ENCODE measurements at places on chromosomes 13 and 19.

DNA sequence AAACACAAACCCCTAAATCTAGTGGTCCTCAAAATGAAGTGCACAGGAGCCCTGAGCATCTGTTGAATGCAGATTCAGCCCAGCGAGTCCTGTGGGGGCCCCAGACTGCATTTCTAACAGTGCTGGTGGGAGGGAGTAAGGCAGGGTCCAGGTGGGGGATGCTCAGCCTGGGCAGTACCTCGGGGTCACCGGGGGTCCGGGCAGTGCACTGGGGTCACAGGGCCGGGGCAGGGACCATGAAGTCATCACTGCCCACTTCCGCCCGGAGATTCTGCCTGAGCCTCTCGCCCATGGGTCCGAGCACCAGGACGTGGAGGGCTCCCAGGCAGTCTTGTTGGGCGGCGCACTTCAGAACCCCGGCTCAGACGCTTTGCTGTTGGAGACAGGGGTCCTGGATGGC, 838 bp upstream of the ATP4B start:
- no peak for DNase-seq

DNA sequence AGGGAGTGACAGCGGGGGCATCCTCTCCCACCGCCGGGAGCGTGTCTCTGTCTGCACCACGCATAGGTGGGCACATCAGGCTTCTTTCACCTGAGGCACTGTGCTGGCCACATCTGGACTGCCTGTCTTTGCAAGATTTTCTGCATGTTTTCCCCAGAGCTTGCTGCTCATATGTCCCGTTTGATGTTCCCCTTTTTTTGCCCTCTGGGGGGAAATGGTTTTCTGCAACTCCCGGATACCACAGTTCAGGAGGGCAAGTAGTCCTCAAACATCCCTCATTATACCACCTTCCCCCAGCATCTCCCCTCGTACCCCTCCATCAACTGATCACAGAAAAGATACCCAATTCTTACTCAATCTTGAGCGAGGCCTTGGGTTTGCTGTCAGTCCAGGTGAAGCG, 168.0 kb downstream of the PAN3 start:
- no peak for DNase-seq

DNA sequence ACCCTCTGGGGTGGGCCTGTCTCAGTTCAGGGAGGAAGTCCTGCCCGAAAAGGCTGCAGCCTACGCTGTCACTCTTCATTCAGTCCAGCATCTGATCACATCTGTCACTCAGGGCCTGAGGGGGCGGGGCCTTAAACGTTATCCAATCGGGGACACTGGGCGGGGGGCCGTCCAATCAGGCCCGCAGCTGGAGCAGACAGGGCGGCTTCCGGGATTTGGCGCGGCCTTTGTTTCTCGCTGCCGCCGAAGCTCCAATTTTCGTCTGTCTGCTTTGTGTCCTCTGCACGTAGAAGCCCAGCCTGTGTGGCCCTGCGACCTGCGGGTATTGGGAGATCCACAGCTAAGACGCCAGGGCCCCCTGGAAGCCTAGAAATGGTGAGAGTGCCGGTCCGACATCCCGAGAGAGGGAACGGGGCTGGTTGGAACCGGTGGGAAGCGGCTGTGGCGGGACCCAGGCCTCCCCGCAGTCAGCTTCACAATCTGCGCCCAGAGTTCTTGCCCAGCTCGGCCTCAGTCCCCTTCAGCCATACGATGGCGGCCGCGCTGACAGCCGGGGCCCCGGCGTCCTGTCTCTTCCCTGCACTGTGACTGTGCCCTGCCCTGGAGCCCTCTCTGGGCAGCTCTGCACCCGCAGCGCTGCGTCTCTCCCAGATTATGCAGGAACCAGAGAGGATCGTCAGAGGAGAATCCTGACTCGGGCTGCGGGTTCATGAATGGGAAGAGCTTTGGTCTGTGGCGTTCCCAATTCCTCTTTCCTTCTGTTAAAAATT, at the start of gene ZNF730:
ZNF730 (plus strand) TSS at position 224 of the 770 bp plus-strand sequence; CDS start at position 373, 149 bp downstream.
- peak; percentile 62 for DNase-seq

DNA sequence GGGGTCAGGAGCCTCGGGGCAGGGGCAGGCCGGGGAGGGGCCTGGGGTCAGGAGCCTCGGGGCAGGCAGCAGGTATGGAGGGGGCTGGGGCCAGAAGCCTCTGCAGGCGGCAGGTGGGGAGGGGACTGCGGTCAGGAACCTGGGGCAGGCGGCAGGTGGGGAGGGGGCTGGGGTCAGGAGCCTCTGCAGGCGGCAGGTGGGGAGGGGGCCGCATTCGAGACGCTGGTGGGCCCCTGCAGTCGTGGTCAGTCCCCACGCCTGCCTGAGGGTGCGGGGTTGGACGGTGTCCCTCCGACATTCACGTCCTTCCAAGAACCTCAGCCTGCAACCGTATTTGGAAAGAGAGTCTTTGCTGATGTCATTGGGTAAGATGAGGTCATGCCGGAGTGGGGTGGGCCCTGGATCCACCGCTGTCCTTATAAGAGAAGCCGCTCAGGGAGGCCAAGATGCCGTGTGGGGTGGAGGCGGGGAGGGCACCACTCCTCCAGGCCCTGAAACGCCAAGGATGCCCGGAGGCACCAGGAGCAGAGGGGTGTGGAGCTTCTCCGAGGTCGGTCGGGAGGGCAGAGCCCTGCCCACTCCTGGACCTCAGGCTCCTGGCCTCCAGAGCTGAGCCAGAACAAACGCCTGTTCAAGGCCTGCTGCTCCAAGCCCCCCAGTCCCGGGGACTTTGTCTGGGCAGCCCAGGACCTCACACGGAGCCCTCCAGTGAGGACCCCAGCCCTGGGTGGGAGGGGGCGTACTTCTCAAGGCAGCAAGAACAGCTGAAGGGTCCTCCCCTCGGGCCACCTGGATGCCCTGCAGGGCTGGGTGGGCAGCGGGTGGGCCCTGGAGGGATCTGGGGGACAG, 30.1 kb downstream of the PIP5K1C start:
- no peak for DNase-seq

DNA sequence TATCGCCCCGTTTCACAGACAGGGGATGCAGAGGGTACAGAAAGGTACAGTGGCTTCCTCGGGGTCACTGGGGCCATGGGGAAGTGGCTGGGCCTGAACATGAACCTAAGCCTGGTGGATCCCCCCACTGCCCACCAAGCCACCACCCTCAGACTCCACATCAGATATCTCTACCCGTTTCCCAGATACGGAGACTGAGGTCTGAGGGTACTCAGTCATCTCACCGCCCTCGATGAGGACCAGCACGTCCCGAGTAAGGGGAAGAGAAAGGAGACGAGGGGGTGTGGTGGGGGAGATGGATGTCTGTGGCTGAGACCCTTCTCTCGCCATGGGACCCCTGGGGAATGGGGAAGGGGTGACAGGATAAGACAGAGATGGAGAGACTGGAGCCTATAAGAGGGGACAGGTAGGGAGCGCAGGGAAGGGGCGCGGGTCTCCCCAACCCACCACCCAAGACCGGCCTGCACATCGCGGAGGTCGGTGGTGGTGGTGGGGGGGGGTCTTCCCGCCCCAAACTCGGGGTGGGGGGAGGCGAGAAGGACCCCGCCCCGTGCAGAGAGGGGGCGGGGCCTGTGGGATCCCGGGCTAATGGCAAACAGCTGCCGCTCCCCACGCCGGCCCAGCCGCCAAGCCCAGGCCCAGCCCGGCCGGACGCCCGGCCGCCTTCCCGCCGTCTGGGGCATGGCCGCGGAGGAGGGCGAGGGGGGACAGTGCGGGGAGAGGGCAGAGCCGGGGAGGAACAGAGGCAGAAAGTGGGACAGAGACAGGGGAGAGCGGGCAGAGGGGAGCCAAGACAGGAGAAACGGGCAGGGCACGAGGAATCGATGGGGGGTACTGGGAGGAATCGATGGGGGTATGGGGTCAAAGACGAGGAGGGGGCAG, 698 bp downstream of the KANK2 start:
- no peak for DNase-seq

DNA sequence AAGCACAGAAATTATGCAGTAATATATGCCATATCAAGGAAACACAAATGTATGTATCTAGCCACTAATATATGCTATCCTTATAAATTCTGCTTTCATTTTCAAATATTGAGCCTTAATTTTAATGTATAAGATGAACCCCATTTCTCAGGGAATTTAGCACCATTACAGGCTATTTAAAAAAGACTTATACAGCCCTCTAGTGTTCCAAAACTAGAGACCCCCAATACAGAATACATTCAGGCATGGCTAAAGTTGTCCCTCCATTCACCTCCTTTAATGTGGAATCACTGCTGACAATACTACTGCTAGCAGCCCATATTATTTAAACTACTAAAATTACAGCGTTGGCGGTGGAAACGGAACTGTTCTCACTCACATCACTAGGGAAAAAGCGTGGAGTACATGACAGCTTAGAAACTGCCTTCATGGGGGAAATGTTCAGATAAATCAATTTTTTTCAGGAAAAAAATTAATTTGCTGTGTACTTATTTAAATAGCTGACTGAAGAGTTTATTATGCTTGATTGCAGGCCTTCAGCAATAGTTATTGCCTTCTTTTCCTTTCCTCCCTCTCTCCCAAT, 541.0 kb downstream of the PCDH9 start:
- no peak for DNase-seq

DNA sequence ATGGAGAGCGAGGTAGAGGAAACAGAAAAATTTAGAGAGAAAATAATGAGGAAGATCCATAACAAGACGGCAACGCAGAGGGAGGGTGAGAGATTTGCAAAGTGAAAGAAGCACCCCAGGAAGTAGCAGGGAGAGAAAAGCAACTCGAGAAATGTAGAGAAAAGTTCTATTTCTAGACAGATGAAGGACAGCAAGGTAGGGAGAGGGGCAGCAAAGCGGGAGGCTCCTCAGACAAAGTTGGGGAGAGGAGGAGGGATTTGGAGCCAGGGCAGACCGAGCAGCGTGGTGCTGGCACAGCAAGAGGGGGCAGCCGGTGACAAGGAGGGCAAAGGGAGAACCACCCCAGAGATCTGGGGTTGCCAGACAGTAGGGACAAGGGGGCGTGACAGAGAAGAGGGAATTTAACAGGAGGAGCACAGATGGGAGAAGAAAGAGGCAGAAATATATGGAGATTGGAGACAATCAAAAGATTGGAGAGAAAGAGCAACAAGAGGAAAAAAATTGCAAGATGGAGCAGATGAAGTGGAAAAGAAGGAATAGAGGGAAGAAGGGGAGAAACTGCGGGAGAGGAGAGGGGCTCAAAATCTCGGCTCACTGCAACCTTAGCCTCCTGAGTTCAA, 989 bp downstream of the ZNF766 start:
- DNase-seq, result peak; percentile 16

GRCh38 chr19:30920222-30920621, 429.0 kb downstream of the TSHZ3 start:
- no peak for DNase-seq

DNA sequence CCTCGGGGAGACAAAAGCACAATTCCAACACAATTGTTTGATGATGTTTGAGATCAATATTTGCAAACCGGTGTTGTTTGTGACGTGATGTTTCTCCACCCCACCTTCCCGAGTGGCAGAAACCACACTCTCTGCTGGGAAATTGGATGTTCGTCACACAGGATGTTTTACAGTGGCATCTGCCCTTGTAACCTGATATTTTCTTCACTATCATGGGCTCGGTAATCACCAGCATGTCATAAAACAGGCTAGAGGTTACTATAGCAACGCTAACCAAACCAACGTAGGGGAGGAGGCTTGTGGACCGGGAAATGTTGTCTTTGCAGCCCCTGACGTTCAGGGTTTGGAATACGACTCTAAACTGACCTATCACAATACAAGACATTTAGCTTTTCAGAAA, 454.5 kb downstream of the IRS2 start:
- no peak for DNase-seq

GRCh38 chr19:19120308-19121231, 17.7 kb downstream of the TMEM161A start:
- DNase-seq, result no peak

- DNase-seq, result no peak
Measured at GRCh38 chr19:6044056-6044805, 66.1 kb downstream of the RFX2 start.

DNA sequence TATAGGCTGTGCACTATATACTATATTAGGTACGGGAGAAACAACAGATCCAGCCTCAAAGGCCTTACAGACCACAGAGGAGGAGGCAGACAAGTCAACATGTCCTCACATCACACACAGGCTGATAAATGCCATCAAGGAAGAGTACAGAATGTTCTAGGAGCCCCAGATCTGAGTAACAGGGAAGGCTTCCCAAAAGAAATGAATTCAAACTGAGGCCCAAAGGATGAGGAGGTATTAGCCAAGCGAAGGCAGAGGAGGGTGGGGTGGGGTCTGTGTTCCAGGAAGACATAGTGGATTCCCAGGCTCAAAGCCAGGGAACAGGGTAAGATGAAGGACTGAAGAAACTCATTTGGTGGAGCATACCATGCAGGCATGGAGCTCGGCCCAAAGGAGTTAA, 55.1 kb downstream of the RXFP2 start:
- DNase-seq, result no peak

- DNase-seq, result no peak
Measured at GRCh38 chr19:38293281-38293680, 10.8 kb upstream of the C19orf33 start.

- no peak for DNase-seq
Measured at GRCh38 chr19:660793-661426, 2.1 kb downstream of the RNF126 start.

DNA sequence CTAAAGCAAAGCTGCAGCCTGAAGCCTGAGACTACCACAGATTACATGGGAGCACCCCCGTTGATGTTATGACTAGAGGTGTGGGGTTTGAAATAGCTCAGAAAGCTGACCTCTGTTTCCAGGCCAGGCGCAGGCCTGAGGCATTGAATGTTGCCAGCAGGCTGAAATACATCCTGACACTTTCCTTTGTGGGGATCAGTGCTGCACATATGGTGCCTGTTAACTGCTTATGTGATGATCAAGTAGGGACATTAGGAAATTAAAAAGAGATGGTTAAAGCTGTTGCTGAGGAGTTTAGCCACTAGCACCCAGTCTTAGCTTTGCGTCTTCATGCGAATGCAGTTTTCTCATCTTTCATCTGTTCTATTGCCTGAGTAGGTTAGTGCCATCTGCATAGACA, 83.2 kb downstream of the CCNA1 start:
- no peak for DNase-seq

DNA sequence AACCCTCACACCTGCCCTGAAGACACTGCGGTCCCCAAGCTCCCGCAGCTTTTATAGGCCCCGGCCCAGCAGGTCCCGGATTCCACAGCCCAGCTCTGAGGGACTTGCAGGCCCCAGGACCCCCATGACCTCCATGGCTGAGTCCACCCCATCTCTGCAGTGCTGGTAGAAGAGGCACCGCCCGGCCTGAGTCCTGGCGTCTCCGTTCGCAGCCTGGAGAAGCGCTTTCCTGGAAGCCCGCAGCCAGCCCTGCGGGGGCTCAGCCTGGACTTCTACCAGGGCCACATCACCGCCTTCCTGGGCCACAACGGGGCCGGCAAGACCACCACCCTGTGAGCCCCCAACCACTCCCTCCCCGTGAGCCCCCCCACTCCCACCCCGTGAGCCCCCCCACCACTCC, 9.2 kb downstream of the ABCA7 start:
- DNase-seq, result no peak

GRCh38 chr13:111922086-111922485, 144.9 kb upstream of the SOX1 start:
- DNase-seq, result no peak

Measured in CD8-positive, alpha-beta T cell (primary cell).